ENCODE measurements at places on chromosomes 3 and 15.
A peak's percentile ranks its signal among the peaks of the same experiment; 100 is the strongest.

- H3K4me1 ChIP-seq, result peaks cover 12% of the 10 kb centered on the region
- H3K27me3 ChIP-seq, result peaks cover 69% of the 10 kb centered on the region
- no peak overlapping the region for H3K27ac ChIP-seq
- H3K4me3 ChIP-seq, result no peak overlapping the region
- H3K36me3 ChIP-seq, result peaks cover 14% of the 10 kb centered on the region
These were observed 6.7 kb downstream of the ZIC1 start for GRCh38 chr3:147415874-147416273.

DNA sequence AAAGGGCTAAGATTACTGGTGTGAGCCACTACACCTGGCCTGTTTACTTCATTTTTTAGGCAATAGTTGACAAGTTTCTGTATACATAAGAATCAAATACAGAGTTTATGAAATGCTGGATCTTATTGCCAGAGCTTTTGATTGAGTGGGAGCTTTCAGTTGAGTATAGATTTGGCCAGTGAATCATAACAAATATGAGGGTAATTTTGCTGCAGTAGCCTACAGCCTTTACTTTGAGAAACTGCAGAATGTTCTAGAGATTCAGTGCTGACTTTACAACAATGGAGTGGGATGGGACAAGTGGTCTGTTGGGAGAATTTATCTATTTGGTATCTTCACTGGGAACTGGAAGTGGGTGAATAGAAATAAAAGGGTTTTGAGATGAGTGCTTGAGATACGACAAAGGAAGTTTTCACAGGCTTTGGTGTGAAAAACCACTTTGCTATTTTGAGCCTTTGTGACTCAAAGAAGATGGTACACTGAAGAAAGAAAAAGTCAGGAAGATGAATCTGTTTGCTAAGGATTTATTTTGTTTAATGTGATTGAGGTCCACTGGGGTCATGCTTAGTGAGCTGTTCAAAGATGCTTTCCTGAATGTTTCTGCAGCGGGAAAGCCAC lies 227.8 kb downstream of the UBE2E2 start:
- no peak overlapping the region for H3K27ac ChIP-seq
- H3K27me3 ChIP-seq, result peaks cover 3% of the 10 kb centered on the region
- peak; percentile 25 for DNase-seq
- no peaks in the 10 kb centered on the region for H3K36me3 ChIP-seq
- peaks cover 9% of the 10 kb centered on the region for H3K4me1 ChIP-seq
- H3K4me3 ChIP-seq, result no peak overlapping the region

- no peak overlapping the region for H3K4me3 ChIP-seq
- H3K36me3 ChIP-seq, result no peaks in the 10 kb centered on the region
- no peak for DNase-seq
- peaks cover 17% of the 10 kb centered on the region for H3K27me3 ChIP-seq
- H3K27ac ChIP-seq, result no peak overlapping the region
These were observed 190.9 kb downstream of the ADAMTS9 start for GRCh38 chr3:64496786-64497490.

- no peaks in the 10 kb centered on the region for H3K4me1 ChIP-seq
- no peaks in the 10 kb centered on the region for H3K27me3 ChIP-seq
- no peak overlapping the region for H3K27ac ChIP-seq
- H3K4me3 ChIP-seq, result no peak overlapping the region
- no peak for DNase-seq
These were observed 732.9 kb upstream of the BCHE start for GRCh38 chr3:166570102-166570501.

DNA sequence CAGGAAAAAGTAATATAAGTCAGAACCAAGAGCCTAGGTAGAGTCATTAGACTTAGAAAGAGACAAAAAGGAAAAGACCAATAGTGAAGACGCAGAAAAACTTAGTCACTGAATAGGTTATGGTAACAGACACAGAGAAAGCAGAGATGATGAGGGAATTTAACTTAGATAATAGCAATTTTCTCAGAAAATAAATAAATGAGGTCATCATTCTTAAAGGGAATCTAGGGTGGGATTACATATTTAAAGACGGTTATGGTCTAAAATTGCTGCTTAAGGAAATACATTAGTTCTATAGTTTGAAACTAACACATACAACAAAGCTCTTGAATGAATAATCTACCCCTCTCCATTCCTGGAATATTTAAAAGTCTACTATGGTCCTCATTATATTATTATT lies 59.4 kb downstream of the UBR1 start:
- no peak overlapping the region for H3K4me3 ChIP-seq
- H3K4me1 ChIP-seq, result peaks cover 2% of the 10 kb centered on the region
- no peak for DNase-seq
- H3K27ac ChIP-seq, result no peak overlapping the region
- peaks cover 52% of the 10 kb centered on the region for H3K36me3 ChIP-seq

GRCh38 chr3:177574222-177574856 lies 377.1 kb upstream of the TBL1XR1 start:
- H3K4me1 ChIP-seq, result no peaks in the 10 kb centered on the region
- DNase-seq, result no peak
- H3K27me3 ChIP-seq, result peaks cover 2% of the 10 kb centered on the region

DNA sequence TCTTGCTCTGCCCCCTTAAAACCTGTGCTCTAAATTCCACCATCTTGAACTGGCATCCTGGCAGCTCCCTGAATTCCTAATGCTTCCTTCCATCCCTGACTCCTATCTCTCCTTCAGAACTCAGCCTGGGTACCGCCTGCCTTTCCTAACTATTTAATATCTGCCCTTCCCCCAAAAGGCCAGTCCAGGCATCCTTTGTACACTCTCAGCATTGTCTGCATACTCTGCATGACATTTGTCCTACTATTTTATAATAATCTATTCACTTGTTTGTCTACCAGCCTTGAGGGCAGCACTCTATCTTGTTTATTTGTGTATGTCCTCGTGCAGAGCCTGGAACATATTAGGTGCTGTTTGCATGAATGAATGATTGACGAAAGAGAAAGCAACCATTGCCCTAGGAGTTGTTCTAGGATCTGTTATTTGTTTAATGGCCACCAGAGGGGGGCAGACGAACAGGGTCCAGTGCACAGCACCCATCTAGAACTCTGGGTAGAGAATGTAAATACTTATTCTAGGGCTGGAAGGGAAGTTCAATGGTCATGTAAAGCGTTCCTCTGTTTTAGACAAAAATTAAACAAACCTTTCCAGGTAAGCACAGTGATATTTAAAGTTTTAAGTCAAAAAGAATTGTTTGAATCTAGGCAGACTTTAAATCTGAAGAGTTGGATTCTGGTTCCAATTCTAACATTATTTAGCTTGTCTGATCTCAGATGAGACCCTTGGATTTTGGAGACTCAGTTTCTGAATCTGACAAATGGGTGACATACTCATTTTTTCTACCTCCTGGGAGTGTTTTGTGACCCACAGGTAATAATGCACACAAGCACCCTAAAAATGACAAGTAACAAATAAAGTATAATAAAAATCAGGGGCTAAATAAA lies 125.8 kb upstream of the GALNT15 start:
- H3K27ac ChIP-seq, result no peak overlapping the region
- peak overlapping the region; percentile 17 for H3K4me3 ChIP-seq
- H3K36me3 ChIP-seq, result no peaks in the 10 kb centered on the region
- peaks cover 4% of the 10 kb centered on the region for H3K27me3 ChIP-seq
- DNase-seq, result peak; percentile 83

DNA sequence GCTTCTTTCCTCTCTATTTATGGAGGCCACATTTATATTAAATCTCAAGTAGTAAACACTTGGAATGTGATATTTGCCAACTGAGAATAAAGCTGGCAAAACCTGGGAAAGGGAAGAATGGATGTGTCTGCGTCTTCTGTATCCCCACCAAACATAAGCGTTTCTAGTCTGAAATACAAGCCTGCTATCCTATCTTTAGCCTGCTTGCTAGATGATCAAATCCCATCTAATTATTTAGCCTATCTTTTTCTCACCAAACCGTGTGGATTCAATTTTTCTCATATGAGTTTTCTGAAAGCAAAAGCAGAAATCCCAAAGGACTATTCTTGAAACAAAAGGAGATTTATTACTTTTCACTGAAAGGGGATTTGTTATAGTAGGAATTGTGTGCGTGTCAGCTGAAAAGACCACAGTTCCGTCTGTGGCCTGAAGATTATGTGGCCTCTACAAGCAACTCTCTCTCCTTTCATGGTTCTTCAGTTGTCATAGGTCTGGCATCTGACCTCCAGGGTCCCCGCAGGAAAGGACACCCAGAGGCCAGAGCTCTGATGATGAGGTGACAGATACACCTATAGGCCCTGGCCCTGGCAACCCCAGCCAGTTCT lies 266.0 kb upstream of the MCTP2 start:
- H3K27ac ChIP-seq, result no peak overlapping the region
- no peak overlapping the region for H3K4me3 ChIP-seq
- H3K4me1 ChIP-seq, result no peaks in the 10 kb centered on the region
- no peaks in the 10 kb centered on the region for H3K36me3 ChIP-seq

- peaks cover 9% of the 10 kb centered on the region for H3K4me1 ChIP-seq
- DNase-seq, result no peak
- peaks cover 8% of the 10 kb centered on the region for H3K36me3 ChIP-seq
- H3K27me3 ChIP-seq, result no peaks in the 10 kb centered on the region
These were observed 29.6 kb upstream of the GREM1 start for GRCh38 chr15:32688151-32688639.

DNA sequence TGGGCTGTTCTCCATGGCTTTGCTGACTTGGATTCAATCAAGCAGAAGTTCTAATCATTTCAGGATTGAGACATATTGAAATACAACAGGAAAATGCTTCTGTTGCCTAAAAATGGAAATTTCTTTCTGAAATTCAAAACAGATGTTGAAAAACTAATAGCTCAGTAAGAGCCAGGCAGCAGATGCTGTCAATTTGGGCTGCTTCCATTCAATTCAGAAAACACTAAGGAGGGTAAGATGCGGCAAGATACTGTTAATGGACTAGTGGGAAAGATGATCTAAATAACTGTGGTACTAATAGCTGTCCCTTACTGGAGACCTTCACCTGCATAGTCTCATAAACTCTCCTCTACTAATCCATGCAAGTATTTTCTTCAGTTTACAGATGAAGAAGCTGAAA lies 53.5 kb downstream of the DGKG start:
- H3K27ac ChIP-seq, result no peak overlapping the region
- H3K4me3 ChIP-seq, result no peak overlapping the region
- DNase-seq, result no peak
- H3K4me1 ChIP-seq, result no peaks in the 10 kb centered on the region
- H3K36me3 ChIP-seq, result no peaks in the 10 kb centered on the region

DNA sequence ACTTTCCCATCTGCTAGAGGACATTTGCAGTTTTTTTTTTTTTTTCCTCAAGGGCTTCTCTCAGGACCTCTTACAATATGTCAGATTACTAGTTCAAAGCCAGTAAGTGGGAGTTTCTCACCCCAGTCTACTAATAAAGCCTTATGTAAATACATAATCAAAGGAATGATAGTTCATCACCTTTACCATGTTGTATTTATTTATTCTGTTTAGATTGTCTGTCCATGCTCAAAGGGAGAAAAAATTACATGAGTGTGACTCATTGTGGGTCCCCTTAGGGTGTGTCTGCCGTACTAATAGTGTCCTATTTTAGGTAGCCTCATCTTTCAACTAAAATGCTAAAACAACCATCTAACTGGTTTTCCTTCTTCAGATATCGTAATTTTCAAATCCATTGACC lies 917.6 kb downstream of the EPHA3 start:
- H3K4me3 ChIP-seq, result no peak overlapping the region
- H3K27me3 ChIP-seq, result no peaks in the 10 kb centered on the region
- H3K4me1 ChIP-seq, result no peaks in the 10 kb centered on the region
- H3K36me3 ChIP-seq, result no peaks in the 10 kb centered on the region
- DNase-seq, result no peak
- no peak overlapping the region for H3K27ac ChIP-seq

- no peak for DNase-seq
- peaks cover 50% of the 10 kb centered on the region for H3K4me1 ChIP-seq
- no peak overlapping the region for H3K27ac ChIP-seq
- H3K4me3 ChIP-seq, result no peak overlapping the region
These were observed 14.6 kb downstream of the ADAM10 start for GRCh38 chr15:58734859-58735258.

- no peaks in the 10 kb centered on the region for H3K4me1 ChIP-seq
- H3K36me3 ChIP-seq, result no peaks in the 10 kb centered on the region
- no peaks in the 10 kb centered on the region for H3K27me3 ChIP-seq
- H3K4me3 ChIP-seq, result no peak overlapping the region
These were observed 290.2 kb upstream of the KCNMB2 start for GRCh38 chr3:178246004-178246403.

DNA sequence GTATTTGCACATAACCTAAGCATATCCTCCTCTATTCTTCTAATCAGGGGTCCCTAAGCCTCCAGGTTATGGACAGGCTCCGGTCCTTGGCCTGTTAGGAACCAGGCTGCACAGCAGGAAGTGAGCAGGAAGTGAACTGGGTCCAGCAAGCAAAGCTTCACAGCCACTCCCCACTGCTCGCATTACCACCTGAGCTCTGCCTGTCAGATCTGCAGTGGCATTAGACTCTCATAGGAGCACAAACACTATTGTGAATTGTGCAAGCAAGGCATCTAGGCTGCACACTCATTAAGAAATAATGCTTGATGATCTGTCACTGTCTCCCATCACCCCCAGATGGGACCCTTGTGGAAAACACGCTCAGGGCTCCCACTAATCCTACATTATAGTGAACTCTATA lies 9.8 kb downstream of the MSL2 start:
- peaks cover 62% of the 10 kb centered on the region for H3K4me1 ChIP-seq
- H3K27me3 ChIP-seq, result no peaks in the 10 kb centered on the region
- no peak overlapping the region for H3K27ac ChIP-seq
- H3K4me3 ChIP-seq, result peak overlapping the region; percentile 4

DNA sequence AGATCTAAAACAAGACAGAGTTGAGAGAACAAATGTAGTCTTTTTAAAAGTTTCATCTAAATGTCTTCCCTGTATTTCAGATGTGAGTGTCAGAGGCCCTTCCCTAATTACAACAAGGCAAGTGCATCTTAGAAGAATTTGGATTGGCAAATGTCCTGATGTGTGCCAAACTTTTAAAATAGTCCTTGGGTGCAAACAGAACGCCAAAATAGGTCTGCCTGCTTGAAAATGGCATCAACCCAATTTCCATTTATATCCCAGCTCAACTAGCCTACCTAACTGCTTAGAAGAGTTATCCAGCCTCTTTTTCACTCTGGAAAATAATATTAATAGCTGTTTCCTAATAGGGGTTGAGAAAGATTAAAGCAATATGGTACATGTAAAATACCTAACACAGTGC lies 311.8 kb upstream of the ARRDC4 start:
- H3K27me3 ChIP-seq, result peaks cover 15% of the 10 kb centered on the region
- no peak overlapping the region for H3K4me3 ChIP-seq
- H3K27ac ChIP-seq, result no peak overlapping the region

- no peak overlapping the region for H3K27ac ChIP-seq
- no peaks in the 10 kb centered on the region for H3K36me3 ChIP-seq
- H3K4me3 ChIP-seq, result no peak overlapping the region
These were observed 186.2 kb downstream of the CD47 start for GRCh38 chr3:107904536-107905066.
